ENCODE measurements at places on chromosomes 11 and 22.

- no peak for DNase-seq
Measured at GRCh38 chr11:70568035-70568813, 169.9 kb downstream of the CTTN start.

- DNase-seq = no peak
Measured at GRCh38 chr22:47634347-47634746, 871.9 kb downstream of the TBC1D22A start.

DNA sequence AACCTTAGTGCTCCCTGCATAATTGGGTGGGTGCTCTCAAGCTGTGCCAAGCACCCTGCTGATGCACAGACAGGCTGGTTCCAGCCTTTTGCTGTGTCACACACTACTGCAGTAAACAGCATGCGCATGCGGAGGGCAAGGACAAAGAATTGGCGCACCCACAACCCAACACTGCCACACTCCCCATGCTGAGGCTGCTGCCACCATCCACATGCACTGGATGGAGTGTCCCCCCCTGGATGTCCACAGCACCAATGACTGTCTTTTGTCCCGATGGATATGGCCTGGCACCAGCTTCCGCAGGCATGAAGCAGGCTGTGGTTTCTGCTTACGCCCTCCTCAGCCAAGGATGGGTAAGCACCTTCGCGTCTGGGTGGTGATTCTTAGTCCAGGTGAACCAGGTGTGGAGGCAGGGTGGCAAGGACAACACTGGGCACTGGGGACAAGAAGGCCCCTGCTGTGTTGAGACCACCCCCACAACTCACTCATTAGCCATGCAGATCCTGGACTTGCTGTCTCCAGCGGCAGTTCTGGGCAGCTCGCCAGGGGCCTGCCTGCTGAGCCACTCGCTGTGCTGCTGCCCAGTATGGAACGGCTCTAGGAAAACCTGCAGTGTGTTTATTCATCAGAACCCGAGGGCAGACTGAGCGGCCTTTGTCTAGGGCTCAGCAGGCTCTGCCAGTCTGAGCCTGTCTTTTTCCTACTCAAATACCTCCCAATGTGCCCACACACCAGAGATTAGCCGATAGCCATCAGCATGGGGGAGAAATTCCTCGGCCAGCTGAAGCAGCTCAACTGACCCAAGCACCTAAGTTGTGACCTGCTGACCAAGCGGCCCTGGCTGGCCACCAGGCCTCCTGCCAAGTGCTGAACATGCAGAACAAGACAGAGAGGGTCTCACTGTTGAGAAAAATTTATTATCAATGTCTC, 8.2 kb upstream of the NAP1L4 start:
- DNase-seq = no peak

DNA sequence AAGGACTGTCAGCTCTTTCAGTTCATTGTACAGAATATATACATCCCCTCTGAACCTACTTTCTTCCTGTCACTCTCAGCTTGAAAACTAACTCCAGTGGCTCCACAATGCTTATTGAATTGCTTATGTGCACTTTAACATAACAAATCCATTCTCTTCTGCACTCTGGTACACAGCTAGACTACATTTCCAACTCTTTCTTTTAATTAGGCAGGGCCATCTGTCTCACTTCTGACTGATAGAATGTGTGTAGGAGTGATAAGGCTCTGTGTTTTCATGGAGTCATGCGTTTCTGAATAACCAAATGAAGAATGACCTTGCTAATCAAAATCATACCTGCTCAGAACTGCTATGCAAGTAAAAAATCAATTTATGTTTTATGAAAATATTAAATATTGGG, 278.5 kb upstream of the CCDC179 start:
- DNase-seq = no peak

DNA sequence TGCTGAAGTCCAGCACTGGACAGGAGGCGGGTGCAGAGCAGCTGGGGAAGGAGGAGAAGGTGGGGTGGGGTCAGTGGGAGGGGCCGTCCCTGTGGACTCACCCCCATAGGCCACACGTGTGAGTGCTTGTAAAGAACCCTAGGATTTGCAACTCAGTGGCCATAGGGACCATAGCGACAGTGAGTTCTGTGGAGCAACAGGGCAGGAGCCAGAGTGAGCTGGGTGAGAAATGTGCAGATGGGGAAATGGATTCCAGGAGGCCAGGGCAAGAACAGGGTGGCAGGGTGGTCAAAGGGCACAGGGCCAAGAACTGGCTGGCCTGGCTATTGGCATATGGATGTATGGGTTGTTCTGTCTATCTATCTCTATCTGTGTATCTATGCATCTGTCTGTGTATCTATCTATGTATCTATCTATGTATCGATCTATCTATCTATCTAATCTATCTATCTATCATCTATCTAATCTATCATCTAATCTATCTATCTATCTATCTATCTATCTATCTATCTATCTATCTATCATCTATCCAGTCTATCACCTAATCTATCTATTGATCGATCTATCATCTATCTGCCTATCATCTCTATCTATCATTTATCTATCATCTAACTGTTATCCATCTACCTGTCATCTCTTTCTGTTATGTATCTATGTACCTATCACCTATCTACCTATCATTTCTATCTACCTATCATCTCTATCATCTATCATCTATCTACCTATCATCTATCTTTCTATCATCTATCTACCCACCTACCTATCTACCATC, 889.0 kb downstream of the TBC1D22A start:
- DNase-seq = no peak

- no peak for DNase-seq
Measured at GRCh38 chr11:113293936-113294335, 20.4 kb upstream of the TTC12 start.

- DNase-seq = no peak
Measured at GRCh38 chr11:74185285-74185684, 14.2 kb downstream of the PPME1 start.

DNA sequence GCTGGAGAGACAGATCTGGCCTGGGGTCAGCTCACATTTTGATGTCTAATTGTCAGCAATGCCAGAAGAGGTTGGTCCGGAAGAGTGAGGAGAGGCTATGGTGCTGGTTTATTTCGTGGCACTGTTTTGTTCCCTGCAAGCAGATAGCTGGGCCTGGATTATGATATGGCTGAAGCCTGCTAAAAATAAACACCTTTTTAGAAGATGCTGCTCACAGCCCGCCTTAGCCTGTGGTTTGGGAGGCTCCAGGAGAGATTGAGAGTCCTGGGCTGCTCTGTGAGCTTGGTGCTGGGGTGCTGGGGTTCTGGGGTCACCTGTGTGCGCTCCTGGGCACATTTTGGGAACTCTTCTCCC, 29.6 kb upstream of the ALX4 start:
- DNase-seq = no peak

GRCh38 chr11:95536047-95536690, 253.4 kb downstream of the FAM76B start:
- DNase-seq = no peak

DNA sequence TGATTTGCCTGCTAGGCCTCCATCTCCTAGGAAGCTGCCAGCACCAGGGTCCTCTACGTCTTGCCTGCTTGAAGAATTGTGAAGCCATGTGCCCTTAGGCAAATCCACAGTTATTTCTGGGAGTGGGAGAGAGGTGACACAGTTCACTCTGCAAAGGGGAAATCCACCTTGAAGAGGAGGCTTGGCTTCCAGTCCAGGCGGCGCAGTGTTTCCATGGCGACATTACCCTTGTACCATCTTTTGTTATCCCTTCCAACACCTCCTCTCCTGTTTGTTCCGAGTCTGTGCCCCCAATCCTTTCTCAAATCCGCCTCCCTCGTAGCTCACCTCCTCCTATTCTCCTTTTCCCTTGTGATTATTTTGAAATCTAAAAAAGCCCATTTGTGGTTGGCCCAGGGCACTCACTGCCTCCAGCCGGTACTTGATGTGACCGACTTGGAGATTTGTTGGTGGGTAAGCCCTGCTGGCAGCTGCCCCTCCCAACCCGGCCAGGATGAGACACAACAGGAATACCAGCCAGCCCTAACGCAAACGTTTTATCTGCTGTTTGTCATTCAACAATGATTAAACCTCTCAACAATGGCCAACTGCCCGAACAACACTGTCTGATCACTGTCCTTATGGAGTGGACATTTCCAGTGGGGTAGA, 18.4 kb downstream of the SYT13 start:
- no peak for DNase-seq

GRCh38 chr11:78277314-78277994, 88.7 kb downstream of the USP35 start:
- no peak for DNase-seq
